Astrocyte of the spinal cord (primary cell): ENCODE measurements at places on chromosomes 4 and X.

DNA sequence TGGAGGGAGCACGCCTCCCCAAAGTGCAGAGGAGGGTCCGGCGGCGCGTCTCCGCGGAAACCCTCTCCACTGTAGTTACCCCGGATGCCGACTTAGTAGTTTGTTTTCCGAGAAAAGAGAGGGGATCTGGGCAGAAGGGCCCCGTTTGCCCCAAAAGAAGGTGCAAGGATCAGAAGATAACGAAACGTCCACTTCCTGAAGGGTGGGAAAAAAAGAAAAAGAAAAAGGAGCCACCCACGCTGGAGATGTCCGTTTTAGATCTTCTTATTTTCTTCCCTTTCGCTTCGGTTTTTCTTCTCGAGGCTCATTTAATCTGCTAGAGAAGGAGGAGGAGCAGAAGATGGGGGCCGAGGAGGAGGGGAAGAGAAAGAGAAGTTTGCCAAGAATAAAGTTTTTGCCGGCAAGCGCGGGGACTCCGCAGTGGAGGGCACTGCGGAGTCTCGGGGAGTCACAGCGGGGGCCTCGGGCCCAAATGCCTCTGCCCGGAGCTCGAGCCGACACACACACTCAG is 517 bp downstream of the LEF1 start:
- DNase-seq = peak; percentile 60

GRCh38 chr4:159463235-159463634 is 360.4 kb downstream of the RAPGEF2 start:
- no peak for DNase-seq

GRCh38 chr4:8492174-8492573 is 51.6 kb downstream of the TRMT44 start:
- no peak for DNase-seq

- no peak for DNase-seq
Measured at GRCh38 chr4:6876440-6876839, 33.2 kb upstream of the TBC1D14 start.

DNA sequence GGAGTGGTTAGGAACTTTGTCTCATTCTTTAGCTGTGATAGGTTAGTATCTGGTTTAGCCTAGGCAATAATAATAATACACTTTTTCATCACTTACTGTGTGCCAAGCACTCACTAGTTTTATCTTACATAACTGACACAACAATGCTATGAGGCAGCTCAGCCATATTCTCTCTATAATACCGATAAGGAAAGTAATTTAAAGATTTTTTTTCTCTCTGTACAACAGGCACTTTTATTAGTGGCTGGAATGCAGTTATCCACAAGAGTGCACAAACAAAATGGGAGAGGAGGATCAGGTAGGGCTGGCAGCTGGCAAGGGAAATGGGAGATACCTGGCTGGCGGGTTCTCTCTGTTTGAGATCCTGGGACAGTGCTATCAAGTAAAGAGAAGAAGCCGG is 7.6 kb downstream of the RELL1 start:
- DNase-seq = no peak

- no peak for DNase-seq
Measured at GRCh38 chr4:182745237-182745636, 171.9 kb downstream of the DCTD start.

GRCh38 chrX:22278375-22278774 is 5.7 kb downstream of the CBLL2 start:
- DNase-seq = no peak

DNA sequence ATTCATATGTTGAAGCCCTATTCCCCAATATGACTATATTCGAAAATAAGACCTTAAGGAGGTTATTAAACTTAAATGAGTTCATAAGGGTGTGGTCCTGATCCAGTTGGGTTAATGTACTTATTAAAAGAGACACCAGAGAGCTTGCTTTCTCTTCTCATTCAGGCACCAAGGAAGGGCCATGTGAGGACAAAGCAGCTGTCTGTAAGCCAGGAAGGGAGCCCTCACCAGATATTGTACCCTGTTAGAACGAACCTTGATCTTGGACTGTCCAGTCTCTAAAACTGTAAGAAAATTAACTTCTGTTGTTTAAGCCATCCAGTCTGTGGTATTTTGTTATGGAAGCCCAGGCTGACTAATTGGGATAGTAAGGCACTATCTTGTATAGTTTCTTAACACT is 9.1 kb upstream of the YTHDC1 start:
- DNase-seq = no peak

- no peak for DNase-seq
Measured at GRCh38 chrX:41722214-41722613, 1.8 kb upstream of the GPR82 start.

GRCh38 chr4:150216726-150217125 is 138.5 kb downstream of the DCLK2 start:
- DNase-seq = no peak

DNA sequence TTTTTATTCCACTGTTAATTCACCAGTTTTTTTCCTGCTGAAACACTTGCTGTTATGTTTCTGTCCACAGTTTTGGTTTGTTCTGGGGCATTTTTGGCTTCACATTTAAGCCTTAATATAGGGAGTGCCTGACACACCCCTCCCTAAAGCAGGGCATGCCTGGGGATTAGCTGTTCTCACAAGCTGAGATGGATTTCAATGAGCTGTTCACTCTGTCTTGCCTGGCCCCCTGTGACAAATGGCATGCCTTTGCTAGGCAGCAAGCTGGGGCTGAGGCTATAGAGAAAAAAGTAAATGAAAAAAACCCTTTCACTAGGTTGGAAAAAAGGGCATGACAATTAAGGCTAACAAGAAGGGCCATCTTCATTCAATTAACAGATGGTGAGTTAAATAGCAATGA is 22.4 kb downstream of the LPAR4 start:
- DNase-seq = no peak

DNA sequence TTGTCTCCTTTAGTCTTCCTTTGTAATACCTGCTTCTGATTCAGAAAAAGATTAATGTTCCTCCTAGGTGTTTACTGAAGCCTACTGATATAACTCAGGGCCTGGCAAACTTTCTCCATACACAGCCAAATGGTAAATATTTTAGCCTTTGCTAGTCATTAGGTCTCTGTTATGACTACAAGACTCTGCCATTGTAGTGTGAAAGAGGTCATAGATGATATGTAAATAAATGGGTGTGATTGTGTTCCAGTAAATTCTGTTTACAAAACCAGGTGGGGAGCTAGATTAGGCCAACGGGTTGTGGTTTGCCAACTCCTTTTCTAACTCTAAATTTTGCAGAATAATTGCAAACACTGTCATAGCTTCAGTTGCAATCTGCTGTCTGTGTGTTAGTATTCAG is 568.1 kb upstream of the GNPDA2 start:
- no peak for DNase-seq

- DNase-seq = peak; percentile 73
Measured at GRCh38 chr4:7206385-7206784, 14.0 kb downstream of the SORCS2 start.

- DNase-seq = no peak
Measured at GRCh38 chrX:18682979-18683387, 11.1 kb upstream of the RS1 start.

- no peak for DNase-seq
Measured at GRCh38 chr4:55032179-55032578, 93.2 kb downstream of the KDR start.

GRCh38 chrX:122943918-122944317 is 240.2 kb upstream of the GRIA3 start:
- peak; percentile 88 for DNase-seq

- no peak for DNase-seq
Measured at GRCh38 chrX:39690541-39691415, 407.0 kb downstream of the BCOR start.

DNA sequence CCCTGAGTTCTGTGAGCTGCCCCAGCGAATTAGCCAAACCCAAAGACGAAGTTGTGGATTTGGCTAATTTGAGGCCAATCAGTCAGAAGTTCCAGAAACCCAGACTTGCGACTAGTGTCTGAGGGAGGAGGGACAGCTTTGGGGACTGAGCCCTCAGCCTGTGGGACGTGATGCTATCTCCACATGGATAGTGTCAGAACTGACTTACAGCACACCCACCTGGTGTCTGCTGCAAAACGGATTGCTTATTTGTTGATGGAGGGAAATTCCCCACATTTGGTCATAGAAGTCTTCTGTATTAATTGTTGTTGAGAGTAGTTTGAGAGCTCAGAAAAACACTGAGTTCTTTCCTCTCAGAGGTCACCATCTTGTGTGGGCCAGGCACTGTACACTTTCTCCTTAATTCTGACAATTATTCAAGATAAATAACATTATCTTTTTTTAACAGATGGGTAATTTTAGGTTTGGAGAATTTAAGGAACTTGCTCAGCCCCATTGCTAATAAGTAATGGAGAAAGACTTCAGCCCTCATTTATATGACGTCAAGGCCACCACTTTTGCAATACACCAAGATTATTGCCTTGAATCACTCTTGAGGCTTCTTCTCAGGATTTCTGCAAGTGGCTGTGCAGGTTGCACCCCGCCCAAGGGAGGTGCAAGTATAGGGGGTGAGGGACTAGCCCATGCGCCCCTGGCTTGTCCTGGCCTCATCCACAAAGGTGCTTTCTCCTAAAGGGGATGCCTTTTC is 16.7 kb downstream of the CLRN2 start:
- DNase-seq = no peak

DNA sequence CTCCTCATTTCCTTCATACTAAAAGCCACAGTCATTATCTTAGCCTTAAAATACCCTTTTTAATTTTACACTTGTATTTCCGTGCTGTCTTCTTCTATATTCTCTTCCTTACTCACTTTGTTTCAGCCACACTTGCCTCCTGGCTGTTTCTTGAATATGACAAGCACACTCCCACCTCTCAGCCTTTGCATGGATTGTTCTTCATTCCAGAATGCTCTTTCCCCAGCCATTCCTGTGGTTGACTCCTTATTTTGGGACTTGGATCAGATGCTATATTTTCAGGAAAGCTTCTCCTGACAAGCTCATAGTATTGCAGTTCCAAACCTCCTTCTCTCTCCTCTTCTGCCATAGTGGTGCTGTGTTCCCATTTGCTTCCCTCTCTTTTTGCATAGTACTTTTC is 291.3 kb downstream of the PDHA2 start:
- no peak for DNase-seq

- DNase-seq = no peak
Measured at GRCh38 chrX:52608961-52609360, 45.7 kb downstream of the SSX7 start.

DNA sequence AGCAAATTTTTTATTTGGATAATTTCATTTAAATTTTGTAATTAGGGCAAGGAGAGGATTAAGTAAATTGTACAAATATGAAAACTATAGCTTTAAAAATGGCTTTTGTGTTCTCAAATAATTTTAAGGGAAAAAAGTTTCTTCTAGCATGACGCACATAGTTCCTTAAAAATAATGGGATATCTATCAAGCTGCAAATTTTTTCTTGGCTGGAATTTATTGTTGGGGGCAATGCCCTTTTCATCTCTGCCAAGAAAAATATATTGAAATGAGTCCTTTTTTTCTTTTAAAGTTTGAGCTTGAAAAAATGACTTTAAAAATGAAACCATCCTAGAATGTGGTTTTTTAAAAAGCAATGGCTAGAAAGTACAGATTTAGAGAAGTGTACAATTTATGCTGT is 154.4 kb upstream of the UGT8 start:
- no peak for DNase-seq

DNA sequence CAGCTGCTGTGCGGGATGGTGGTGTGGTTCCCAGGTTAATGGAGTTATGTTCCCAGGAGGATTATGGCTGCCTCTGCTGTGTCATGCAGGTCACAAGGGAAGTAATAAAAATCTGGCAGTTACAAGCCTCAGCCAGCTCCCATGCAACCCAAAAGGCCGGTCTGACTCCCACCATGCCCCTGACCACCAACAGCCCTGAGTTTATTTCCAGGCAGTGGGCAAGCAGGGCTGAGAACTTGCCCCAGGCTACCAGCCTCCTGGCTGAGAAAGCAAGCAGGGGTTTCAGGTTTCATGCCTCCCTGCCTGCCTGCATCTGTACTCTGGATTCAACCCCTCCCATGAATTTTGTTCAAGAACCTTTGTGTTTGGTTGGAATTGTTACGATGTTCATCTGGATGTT is 732.7 kb upstream of the POU3F4 start:
- no peak for DNase-seq

DNA sequence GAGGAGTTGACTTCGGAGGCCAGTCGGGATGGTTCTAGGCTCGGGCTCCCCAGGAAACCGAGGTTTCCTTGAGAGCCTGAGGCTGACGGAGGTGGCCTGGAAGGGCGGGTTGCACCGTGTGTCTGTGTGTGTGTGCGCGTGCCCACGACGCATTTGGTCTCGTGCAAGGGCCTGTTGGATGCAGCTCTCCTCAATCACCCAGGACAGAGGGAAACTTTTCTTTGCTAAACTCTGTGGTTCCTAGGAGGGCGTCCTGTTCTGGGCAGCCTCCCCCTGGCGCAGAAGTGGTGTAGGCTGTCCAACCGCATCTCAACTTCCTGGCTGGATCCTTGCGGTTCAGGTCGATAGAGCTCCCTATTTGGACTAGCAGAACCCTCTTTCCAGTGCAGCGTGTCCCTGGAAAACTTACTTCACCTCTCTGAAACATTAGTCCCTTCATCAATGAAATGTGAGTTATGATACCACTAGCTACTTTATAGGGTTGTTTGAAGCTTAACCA is 973 bp downstream of the STK32B start:
- peak; percentile 14 for DNase-seq

- DNase-seq = peak; percentile 1
Measured at GRCh38 chrX:69387567-69388487, 116.3 kb upstream of the NALF2 start.

GRCh38 chrX:22803353-22803752 is 196.4 kb upstream of the DDX53 start:
- no peak for DNase-seq

DNA sequence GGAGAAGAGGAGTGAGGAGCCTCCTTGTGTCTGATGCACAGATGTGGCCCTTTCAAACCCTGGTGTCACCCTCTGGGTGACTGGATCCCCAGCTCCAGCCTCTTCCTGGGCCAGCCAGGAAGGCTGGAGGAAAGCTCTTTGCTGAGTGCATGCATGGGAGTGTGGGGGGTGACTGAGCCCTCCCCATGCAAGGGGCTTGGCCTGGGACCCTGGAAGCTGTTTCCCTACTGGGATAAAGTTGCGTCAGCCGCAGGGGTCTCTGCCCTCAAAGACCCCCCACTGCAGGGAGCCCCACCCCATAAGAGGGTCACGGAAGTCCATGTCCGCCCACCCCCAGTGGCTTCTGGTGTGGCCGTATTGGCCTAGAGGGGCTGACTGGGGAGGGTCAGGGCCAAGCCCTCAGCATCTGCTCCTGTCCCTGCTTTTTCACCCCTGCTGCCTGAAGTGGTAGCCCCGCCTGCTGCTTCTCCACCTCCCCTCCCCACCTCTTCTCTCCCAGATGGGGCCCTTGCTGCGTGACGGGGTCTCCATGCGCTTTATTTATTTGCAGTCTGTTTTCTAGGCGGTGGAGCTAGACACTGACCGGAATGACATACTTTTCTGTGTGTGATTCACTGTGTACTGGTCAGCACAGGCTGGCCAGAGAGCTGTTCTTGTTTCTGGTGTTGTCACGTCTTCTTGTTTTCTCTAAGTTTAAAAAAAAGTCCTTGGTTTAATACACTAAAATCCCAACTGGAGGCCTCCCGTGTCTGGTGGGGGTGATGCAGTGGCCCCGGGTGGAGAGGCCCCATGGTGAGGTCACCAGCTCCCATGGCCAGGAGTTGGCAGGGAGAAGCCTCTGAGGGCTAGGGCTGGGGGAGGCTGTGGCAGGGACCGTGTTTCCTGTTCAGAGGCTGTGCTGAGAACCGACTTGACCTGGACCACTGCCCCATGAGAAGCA is 3.6 kb downstream of the SMIM10L2A start:
- DNase-seq = no peak

- no peak for DNase-seq
Measured at GRCh38 chr4:4837316-4837715, 22.1 kb upstream of the MSX1 start.

GRCh38 chrX:45083314-45083713 is 117.4 kb downstream of the DIPK2B start:
- DNase-seq = no peak
